Keratinocyte (primary cell): ENCODE measurements at places on chromosomes 13 and 19. TPM values are rescaled to one million over a fixed set of nuclear protein-coding genes. Genes with fewer than 3 reads are reported as not detected.

GRCh38 chr13:89900104-89900765 lies 1447.3 kb upstream of the MIR17HG start:
- no peak for DNase-seq

DNA sequence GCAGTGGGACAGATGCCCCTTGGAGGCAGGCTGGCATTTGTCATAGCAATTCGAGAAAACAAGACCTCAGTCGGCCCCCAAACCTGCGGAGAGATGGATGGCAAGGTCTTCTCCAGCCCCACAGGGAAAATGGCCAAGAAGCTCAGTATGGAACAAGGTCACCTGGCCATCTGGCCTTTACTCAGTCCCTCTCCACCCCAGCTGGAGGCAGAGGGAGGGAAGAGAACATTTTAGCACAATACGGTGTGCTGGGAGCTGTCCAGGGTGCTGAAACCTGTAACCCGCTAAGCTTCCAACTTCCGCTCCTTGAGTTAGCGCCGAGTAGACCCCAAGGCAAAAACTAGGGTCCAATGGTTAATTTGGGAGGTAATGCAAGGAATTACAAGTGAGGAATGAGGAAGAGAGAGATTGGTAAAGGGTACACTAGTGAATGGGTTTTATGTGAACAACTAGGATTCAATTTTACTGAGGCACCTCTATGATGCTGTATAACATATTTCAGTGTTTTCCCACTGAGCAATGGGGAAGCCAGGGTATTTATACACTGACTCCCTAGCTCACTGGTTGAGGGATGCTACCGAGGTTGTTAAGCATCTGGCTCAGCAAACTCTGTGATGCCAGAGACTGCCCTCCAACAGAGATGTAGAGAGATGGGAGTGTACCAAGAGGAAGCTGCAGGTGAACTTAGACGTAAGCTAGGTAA lies 64.3 kb downstream of the CACNA1A start:
- no peak for DNase-seq

- DNase-seq: no peak
Observed at GRCh38 chr19:15126131-15126910, 19.1 kb downstream of the SYDE1 start.

The ARGLU1 gene
- polyA plus RNA-seq: 33.0 to 96.8 TPM (median 75.8 TPM) in 3 replicates

DNA sequence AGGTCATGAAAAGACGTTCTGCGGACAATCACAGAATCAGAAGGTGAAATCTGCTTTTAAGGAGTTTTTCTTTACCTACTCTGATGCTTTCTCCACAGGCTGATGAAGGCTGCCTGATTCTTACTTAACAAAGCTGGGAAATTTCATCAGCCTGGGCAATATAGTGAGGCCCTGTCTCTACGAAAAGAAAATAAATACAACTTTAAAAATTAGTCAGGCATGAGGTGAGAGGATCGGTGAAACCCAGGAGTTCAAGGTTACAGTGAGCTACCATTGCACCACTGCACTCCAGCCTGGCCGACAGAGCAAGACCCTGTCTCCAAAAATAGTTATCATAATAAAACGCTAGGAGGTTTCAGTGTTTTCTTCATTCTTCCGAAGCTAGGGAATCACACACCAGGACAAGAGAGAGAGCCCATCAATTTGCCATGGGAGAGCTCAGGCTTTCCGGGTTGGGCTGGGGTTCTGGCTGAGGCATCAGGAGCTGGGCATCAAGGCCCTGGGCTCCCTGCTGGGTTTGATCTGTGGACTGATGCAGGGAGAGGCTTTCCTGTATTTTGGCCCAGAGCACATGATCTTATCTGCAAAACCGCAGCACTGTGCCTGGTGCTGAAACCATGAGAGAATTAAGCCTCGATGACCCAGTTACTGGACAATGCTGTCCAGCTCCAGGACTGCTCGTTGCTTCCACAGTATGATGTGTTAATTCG lies 25.1 kb upstream of the CEBPG start:
- no peak for DNase-seq
